ENCODE measurements at places on chromosomes 2 and 18.
A peak's percentile ranks its signal among the peaks of the same experiment; 100 is the strongest.

GRCh38 chr18:56643381-56643780 lies 5.0 kb upstream of the TXNL1 start:
- no peak for DNase-seq

GRCh38 chr2:241490825-241491506 lies 17.4 kb downstream of the STK25 start:
- DNase-seq = no peak

DNA sequence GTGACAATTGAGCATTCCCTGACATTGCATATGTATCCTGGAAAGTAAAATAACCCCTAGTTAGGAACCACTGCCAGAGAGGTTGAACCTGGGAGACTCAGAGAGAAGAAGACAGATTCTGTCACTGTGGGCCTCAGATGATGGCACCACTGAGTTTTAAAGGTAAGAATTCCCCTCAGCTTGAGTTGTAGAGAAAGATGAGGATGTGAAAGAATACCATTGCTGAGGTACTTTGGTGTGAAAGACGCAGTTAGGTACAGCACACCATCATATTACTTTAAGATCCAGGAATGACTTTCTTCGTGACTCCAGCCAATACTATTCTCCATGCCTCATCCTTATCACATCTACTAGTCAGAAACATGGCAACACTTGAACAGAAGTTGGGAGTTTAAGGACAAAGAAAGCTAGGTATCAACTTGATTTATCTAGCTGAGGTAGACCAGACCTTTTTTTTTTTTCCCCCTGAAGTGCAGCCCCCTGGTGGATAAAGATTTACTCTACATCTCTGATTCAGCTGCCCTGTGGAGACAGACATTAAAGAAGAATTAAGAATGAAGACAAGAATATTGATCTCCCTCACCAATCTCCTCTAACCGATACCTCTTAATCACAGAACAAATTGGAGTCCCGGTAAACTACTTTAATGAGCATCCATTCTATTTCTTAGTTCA lies 630.5 kb upstream of the FANCL start:
- no peak for DNase-seq

GRCh38 chr2:101405351-101405899 lies 18.1 kb upstream of the CREG2 start:
- DNase-seq = peak; percentile 39

GRCh38 chr2:172103471-172104272 lies 972 bp upstream of the DLX2 start:
- peak; percentile 77 for DNase-seq

DNA sequence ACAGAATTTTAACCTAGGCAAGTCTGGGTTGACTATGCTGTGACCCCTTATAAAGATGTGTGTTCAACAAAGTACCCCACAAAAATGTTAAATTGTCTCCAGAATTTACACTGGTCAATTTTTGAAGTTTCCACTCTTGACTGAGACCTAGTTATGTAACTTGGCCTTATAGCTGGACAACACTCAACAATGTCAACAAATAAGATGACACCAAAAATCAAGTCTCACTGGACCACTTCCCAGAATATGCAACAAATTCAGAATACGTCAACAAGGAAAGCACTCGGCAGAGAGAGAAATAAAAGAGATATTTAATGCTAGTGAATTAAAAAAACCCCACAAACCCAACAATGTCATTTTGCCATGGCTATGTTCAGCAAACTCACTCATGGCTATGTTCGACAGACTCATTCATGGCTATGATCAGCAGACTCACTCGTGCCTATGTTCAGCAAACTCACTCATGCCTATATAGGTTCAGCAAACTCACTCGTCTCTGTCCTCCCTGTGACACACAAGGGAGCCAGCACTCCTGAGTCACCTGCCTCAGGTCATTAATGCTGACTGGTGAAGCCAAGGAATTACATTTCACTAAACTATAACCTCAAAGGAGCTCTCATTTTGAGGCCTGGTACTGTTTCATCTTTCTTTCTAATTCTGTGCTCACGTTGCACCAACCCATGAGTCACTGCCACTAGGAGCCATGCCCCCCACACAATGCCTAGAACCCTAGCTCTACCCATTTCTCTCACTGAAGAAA lies 72.7 kb downstream of the PTPN2 start:
- no peak for DNase-seq

DNA sequence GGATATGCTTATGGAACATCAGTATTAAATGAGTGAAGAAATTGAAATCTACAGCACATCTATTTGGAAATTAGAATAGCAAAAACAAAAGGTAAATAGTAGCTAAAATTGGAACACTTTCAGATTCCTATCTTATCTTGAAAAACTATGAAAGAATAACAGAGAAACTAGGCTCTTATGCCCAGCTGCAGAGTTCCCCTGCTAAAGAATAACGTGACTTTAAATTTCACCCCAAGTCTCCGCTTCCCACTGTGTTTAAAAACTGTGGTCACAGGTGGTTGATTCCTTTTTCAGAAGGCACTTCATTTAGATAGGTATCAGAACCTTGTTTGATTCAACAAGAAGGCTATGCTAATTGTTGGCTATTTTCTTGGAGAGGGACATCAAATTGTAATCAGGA lies 30.1 kb downstream of the ARHGAP28 start:
- DNase-seq = no peak

DNA sequence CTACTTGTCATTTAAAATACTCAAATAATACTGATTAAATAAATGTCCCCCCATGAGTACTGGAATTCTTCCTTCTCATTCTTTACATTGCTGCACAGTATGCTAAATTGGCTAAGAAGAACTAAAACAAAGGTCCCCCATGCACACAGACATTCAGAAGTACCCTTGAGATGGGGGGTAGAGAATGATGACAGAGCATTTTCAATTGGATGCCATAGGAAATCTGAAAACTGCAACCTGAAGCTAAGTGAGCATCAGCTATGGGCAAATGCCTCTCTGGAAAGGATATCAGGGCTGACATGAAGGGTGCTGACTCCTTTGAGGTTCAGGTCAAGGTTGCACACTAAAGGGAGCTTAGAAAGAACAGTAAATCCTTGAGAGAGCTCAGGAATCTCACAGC lies 10.1 kb upstream of the TNFAIP6 start:
- no peak for DNase-seq

GRCh38 chr2:177084607-177085006 lies 128.0 kb upstream of the HNRNPA3 start:
- DNase-seq = no peak

DNA sequence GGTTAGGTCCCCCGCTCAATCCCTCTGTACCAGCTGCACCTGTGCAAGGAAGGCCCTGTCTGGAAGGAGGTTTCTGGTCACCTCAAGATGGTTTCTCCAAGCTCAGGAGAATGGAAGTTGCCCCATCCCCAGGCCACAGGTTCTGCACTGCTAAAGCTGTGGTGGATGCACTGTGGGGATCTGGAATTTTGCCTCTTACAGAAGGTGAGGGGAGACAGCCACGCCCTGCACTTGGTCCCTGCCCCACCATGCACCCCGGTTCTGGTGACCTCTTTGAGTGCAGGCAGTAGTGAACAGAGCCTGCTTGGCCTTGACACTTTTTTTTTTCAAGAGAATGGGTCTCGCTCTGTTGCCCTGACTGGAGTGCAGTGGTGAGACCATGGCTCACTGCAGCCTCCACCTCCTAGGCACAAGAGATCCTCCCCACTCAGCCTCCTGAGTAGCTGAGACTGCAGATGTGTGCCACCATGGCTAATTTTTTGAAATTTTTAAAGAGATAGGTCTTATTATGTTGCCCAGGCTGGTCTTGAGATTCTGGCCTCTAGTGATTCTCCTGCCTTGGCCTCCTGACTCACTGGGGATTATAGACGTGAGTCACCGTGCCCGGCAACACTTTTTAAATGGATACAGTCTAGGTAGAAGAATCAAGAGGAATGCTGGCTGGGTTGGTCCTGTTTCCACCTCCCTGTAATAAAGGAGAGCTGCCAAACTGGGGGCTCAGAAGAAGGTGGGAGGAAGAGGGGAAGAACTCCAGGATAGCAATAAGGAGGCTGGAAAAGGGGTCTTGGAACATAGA lies 5.8 kb upstream of the NT5DC4 start:
- DNase-seq = no peak

DNA sequence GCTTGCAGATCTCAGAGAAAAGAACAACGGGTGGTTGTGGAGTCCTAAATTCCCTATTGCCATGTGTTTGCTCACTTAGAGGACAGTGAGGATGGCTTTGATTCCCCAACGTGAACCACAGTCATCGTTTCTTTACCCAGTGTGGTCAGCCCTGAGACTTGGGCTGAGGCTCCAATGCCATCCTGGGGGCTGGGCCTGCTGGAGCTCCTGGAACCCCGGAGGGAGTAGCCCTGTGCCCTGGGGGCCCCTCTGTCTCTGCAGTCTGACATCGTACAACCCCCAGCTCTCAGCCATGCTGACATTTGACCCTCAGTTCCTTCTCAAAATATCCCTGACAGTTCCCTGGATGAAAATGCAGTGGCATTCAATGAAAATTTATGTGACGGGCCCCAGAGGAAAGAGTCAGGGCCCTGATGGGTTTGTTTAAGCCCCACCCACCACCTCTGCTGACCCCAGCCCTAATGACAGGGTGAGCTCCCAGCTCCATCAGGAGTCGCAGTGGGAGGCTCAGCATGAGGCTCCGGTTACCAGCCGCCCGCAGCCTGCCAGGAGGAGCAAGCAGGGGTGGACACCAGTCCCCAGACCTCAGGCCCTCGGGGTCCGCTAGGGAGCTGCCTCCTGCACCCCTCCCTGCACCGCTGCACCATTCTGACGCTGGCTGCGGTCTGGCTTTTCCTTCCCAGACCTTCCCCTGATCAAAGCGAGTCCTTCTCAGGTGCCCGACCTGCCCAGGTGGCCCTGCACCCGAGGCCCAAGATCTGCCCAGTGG lies 120.9 kb downstream of the TWIST2 start:
- no peak for DNase-seq

GRCh38 chr2:161992531-161992930 lies 81.5 kb downstream of the DPP4 start:
- no peak for DNase-seq

- DNase-seq = no peak
These were observed 200.5 kb upstream of the RND3 start for GRCh38 chr2:150688016-150688415.

- peak; percentile 48 for DNase-seq
These were observed 130.2 kb downstream of the SLC4A10 start for GRCh38 chr2:161754379-161754778.

GRCh38 chr2:131408778-131409177 lies 44.8 kb upstream of the RAB6D start:
- DNase-seq = no peak

DNA sequence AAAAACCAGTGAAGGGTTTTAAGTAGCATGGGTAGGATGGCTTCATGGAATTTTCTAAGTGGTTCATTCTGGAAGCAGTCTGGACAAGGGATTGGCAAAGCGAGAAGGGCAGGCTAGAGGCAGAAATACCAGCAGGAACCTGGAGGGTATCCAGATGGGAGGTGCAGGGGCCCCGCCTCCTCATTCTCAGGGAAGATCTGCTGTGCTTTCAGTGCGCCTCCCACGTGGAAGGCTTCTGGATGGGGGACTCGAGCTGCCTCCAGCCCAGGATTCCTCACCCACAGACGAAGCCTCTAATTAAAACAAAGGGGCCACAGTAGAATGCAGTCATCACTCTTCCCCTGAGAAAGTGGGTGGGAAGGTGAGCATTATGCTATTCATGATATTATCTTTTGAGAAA lies 79.8 kb downstream of the VSNL1 start:
- DNase-seq = no peak

DNA sequence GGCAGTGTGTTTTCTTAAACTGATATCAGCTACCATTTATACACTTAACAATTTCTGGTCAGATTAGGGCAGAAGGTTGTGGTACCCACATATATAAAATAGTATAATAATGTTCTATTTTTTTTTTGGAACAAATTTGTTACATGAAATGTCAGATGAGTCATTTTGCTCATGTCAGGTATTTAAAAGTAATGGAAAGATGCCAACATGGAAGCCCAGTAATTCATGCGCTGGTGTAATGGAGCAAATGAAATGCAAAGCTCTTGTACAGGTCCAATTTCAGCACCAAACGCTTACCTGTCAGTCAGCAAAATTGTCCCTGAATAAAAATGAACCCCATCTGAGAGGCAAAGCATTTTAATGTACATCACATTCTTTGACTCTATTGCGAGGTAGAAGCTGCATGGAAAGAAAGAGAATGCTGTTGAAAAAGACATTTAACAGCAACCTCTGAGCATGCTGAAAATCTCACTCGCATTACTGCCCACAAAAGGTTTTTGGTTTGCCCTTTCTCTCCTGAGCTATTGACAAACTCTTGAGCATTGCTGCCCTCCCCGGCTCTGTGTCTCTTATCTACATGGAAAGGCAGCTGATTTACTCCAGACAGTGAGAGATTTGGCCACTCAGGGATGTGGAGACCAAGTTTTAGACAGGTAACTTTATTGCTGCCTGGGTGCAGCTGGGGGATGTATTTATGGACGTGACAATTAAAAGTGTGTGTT lies 217.5 kb downstream of the CAMKMT start:
- no peak for DNase-seq

GRCh38 chr2:149000158-149000938 lies 38.2 kb upstream of the LYPD6B start:
- no peak for DNase-seq

DNA sequence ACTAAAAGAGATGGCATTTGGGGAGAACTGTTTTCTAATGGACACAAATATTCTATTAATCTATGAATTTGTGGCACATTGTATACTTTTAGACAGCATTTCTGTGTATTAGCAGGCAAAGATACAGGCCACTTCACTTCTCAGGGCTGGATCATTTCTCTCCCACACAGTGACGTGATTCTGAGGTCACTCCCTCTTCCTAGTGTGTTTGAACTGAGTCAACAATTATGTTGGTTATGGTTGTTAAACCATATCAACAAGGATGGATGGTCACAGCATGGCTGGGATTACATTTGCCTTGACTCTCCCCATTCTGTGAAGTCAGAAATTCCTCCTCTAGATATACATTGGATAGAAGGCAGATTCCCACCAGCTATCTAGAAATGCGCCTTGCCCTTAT lies 11.6 kb downstream of the NOSTRIN start:
- no peak for DNase-seq

DNA sequence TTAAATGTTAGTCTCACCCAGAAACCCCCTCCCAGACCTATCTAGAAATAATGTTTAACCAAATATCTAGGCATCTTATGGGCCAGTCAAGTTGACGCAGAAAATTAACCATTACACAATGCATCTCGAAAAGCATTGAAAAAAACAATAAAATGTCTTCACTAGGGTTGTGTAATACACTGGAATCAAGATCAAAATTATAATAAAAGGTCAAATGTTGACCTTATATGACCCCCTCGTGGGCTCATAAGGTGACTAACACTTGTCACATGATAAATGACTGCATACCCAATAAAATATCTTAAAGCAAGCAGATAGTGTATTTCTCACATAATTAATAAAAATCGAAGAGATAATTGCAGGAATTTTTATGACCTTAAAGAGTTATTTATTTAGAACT lies 447.9 kb upstream of the DSEL start:
- DNase-seq = no peak

DNA sequence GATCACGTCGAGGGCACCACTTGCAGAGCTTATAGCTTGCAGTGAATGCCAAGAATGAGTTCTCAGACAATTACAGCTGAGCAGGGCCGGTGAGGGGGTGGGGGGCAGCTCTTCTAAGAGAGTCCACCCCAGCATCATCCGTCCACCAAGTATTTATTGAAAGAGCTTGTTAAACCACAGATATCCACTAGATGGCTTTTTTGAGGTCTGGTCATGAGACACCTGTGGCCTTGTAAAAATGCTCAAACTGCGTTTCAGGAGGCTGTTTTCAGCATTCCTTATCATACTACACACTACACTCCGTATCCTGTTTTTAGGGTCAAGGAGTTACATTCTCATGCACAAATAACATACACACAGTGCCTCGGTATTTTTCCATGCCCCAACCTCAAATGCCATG lies 51.5 kb downstream of the DNAJC10 start:
- DNase-seq = peak; percentile 4

- DNase-seq = no peak
These were observed 31.9 kb downstream of the TWIST2 start for GRCh38 chr2:238879621-238880377.
